ENCODE measurements at places on chromosomes 2 and 18.

- no peak for DNase-seq
Observed at GRCh38 chr2:10441948-10442347, 6.2 kb downstream of the ODC1 start.

- DNase-seq = peak; percentile 56
Observed at GRCh38 chr2:96869822-96870625, at the start of gene SEMA4C. Gene SEMA4C (minus strand): TSS chr2:96870080. CDS start chr2:96867886, 2,194 bp downstream.

- no peak for DNase-seq
Observed at GRCh38 chr18:64806691-64807090, 657.8 kb upstream of the LINC00305 start.

DNA sequence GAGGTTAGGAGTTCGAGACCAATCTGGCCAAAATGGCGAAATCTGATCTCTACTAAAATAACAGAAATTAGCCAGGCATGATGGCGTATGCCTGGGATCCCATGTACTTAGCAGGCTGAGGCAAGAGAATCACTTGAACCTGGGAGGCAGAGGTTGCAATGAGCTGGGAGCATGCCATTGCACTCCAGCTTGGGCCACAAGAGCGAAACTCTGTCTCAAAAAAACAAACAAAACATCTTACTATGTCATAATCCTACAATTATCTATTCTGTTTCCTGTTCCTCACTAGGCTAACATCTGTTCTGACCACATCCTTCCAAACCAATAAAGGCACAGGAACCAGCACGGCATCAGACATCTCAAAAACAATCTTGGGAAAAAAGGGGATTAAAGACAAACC is 361.8 kb upstream of the UBE2E3 start:
- DNase-seq = no peak

DNA sequence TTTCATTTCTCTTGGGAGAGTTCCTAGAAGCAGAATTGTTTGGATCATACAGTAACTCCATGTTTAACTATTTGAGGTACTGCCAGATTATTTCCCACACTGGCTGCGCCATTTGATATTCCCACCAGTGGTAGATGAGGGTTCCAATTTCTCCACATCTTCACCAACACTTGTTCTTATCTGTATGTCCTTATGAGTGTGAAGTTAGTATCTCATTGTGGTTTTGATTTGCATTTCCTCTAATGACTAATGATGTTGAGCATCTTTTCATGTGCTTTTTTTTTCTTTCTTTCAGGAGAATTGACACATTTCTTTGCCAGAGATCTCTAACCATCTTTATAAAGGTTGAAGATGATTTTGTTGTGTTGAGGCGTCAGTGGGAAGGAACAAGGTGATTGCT is 4.1 kb upstream of the MGAT5 start:
- DNase-seq = no peak

DNA sequence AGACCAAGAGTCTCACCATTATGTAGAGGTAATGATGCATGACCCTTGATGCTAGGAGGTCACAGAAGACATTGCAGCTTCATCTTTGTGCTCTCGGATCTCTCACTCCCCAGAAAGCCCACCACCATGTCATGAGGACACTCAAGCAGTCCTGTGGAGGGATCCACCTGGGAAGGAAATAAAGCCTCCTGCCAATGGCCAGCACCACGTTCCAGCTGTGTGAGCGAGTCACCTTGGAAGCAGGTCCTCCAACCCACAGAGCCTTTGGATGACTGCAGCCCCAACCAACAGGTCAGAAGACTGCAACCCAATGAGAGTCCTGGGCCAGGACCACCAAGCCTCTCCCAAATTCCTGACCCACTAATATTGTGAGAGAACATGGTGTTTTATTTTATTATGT is 38.4 kb downstream of the CYP26B1 start:
- DNase-seq = no peak

DNA sequence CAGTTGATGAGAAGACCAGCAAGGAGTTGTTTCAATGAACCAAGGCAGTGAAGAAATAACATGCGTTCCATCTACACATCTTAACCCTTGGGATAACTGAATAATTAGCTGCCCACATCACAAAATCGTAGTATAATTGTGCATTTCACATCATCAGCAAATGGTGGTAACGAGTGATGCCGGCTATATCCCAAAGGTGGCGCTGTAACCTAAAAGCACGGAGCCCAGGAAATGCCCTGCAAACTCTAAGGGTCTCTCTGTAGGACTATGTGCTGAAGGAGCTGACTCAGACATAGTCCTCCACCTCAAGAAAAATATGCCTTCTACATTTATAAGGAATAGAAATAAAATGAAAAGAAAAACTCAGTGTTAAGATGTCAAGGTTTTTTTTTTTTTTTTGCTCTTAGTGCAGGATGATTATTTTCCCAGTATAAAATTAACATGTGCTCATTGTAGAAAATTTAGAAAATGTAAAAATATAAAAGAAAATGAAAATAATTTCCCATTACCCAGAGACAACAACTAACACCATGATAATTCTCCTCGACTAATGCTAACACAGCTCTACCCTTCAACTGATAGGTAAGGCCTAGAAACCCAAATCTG is 23.1 kb upstream of the DSG3 start:
- peak; percentile 81 for DNase-seq
